ENCODE measurements at places on chromosomes 4 and X. TPM values are rescaled to one million over a fixed set of nuclear protein-coding genes. Genes with fewer than 3 reads are reported as not detected.

GYPE gene
- total RNA-seq: not detected

- no peak overlapping the region for H3K4me3 ChIP-seq
- no peaks in the 10 kb centered on the region for H3K4me1 ChIP-seq
- no peaks in the 10 kb centered on the region for H3K27me3 ChIP-seq
- no peak overlapping the region for H3K27ac ChIP-seq
- DNase-seq: no peak
- H3K36me3 ChIP-seq: no peaks in the 10 kb centered on the region
These were observed 280.3 kb downstream of the ARAP2 start for GRCh38 chr4:35963974-35964515.

DNA sequence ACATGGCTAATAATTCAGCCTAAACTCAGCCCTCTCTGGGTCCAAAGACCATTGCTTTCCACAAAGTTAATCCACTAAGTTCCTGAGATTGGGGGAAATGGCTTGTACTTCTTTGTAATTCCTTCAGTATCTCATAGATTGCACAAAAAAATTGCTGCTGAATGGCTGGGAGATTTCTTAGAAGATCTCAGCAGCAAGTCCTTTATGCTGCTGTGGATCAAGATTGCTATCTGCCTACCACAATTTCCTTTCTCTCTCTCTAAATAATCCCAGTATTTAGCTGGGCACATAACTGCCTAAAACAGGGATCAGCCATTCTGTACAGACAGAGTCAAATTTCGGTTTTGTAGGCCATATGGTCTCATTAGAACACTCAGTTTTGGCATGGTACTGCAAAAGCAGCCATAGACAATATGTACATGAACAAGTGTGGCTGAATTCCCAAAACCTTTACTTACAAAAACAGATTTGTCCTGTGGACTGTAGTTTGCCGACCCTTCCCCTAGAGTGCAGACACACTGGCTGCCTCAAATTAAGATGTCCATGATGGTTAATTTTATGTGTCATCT, 18.5 kb upstream of the HOPX start:
- no peak overlapping the region for H3K4me3 ChIP-seq
- no peak overlapping the region for H3K27ac ChIP-seq
- H3K27me3 ChIP-seq: no peaks in the 10 kb centered on the region
- no peak for DNase-seq
- H3K4me1 ChIP-seq: no peaks in the 10 kb centered on the region

DNA sequence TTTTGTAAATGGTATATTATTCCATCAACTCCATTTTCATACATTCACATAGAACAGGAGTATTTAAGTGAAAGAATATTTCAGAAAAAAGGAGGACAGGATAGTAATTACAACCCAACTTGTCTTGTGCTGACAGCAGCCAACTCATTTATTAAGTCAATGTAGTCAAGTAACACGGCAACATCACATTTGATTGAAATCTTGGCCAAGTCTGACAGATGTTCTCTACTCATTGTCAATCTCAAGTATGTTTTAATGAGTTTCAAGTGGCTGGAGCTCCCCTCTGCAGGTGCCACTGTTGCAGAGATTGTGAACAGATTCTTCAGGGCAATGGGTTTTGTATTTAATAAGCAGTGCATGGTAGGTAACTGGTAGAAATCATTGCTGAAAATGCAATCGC, 332.5 kb downstream of the C4orf33 start:
- no peaks in the 10 kb centered on the region for H3K4me1 ChIP-seq

RAB33A gene
- not detected for total RNA-seq

GRCh38 chr4:79977131-79977840, 95.7 kb downstream of the ANTXR2 start:
- no peak overlapping the region for H3K4me3 ChIP-seq
- no peak overlapping the region for H3K27ac ChIP-seq
- H3K4me1 ChIP-seq: no peaks in the 10 kb centered on the region
- H3K36me3 ChIP-seq: peaks cover 18% of the 10 kb centered on the region

GRCh38 chr4:76499461-76499860, 64.4 kb downstream of the SHROOM3 start:
- H3K36me3 ChIP-seq: no peaks in the 10 kb centered on the region
- H3K27me3 ChIP-seq: no peaks in the 10 kb centered on the region
- H3K27ac ChIP-seq: no peak overlapping the region
- no peaks in the 10 kb centered on the region for H3K4me1 ChIP-seq
- no peak overlapping the region for H3K4me3 ChIP-seq

DNA sequence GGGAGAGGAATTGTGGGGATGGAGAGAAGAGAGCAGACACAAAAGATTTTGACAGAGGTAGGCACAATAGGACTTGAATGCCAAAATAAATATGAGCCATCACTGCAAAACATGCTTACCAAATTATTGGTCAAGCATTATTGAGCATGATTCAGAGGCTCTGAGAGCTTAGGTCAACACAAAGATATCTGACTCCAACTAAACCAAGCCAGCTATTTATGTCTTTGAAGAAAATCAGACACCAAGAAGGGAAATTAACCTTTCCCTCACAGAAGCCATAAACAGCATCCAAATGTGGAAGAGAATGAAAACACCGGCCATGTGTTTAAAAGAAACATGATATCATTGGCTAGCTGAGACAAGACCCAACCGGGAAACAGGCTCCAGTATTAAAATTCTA, 323.2 kb downstream of the RAB28 start:
- DNase-seq: no peak
- H3K4me1 ChIP-seq: no peaks in the 10 kb centered on the region
- no peak overlapping the region for H3K27ac ChIP-seq
- no peaks in the 10 kb centered on the region for H3K36me3 ChIP-seq
- no peak overlapping the region for H3K4me3 ChIP-seq

GRCh38 chr4:112318239-112319142, 21.3 kb downstream of the ALPK1 start:
- H3K27me3 ChIP-seq: no peaks in the 10 kb centered on the region
- DNase-seq: no peak
- no peaks in the 10 kb centered on the region for H3K36me3 ChIP-seq
- H3K4me1 ChIP-seq: no peaks in the 10 kb centered on the region

GRCh38 chr4:140297221-140297570, 76.2 kb upstream of the SCOC start:
- no peaks in the 10 kb centered on the region for H3K36me3 ChIP-seq
- peaks cover 6% of the 10 kb centered on the region for H3K4me1 ChIP-seq
- no peaks in the 10 kb centered on the region for H3K27me3 ChIP-seq
- no peak overlapping the region for H3K4me3 ChIP-seq

DNA sequence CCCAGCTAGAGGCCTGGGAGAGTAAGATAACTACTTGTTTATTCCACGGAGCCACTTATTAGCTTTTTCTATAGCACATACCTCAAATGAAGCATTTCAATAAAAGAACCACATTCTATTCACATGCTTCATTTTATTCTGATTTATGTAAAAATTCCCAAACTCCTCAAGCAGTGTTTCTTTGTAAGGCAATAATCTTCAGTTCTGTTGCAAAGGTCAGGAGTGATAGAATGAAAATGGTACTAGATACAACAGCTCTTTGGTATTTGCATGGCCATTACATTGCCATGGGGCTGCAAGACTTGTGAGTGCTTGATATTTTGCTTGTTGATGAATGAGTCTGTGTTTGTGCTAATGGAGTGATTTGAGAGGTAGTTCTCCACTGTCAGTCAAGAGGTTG, 39.4 kb downstream of the AR start:
- no peaks in the 10 kb centered on the region for H3K27me3 ChIP-seq
- H3K4me3 ChIP-seq: no peak overlapping the region

USP17L24 gene
- total RNA-seq: not detected

DNA sequence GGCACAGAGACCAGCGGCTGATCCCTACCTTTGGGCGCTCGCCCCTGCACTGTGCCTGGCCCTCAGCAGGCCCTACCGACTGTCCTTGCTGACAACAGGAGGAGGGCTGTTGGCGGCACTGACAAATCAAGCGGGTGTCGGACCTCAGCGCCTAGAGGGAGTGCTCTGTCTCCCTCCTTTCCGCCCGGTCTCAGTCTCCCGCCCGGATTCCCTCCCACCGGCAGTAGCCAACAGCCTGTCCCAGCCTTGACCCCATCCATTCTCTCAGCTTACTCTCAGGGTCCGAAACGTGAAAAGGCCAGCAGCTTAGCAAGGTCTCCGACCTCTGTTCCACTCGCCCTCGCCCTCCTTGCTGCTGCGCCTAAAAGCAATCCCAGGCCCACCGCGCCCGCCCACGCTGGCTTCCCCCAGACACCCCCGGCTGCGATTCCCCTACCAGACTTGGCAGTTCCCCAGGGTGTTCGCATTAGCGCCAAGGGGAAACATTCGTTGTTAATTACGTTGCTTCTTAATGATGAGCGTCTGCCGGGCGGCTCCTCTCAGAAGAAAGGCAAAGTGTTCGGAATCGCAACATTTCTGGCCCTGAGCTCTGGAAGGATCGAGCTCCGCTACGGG, 96.2 kb downstream of the SOWAHB start:
- no peaks in the 10 kb centered on the region for H3K27me3 ChIP-seq
- H3K36me3 ChIP-seq: no peaks in the 10 kb centered on the region
- no peak for DNase-seq
- H3K4me1 ChIP-seq: no peaks in the 10 kb centered on the region
- no peak overlapping the region for H3K4me3 ChIP-seq
- H3K27ac ChIP-seq: no peak overlapping the region

- no peaks in the 10 kb centered on the region for H3K4me1 ChIP-seq
- H3K27me3 ChIP-seq: no peaks in the 10 kb centered on the region
- no peak for DNase-seq
- H3K27ac ChIP-seq: peak overlapping the region; percentile 3
These were observed 55.1 kb downstream of the DMD start for GRCh38 chrX:33156152-33156726.

DNA sequence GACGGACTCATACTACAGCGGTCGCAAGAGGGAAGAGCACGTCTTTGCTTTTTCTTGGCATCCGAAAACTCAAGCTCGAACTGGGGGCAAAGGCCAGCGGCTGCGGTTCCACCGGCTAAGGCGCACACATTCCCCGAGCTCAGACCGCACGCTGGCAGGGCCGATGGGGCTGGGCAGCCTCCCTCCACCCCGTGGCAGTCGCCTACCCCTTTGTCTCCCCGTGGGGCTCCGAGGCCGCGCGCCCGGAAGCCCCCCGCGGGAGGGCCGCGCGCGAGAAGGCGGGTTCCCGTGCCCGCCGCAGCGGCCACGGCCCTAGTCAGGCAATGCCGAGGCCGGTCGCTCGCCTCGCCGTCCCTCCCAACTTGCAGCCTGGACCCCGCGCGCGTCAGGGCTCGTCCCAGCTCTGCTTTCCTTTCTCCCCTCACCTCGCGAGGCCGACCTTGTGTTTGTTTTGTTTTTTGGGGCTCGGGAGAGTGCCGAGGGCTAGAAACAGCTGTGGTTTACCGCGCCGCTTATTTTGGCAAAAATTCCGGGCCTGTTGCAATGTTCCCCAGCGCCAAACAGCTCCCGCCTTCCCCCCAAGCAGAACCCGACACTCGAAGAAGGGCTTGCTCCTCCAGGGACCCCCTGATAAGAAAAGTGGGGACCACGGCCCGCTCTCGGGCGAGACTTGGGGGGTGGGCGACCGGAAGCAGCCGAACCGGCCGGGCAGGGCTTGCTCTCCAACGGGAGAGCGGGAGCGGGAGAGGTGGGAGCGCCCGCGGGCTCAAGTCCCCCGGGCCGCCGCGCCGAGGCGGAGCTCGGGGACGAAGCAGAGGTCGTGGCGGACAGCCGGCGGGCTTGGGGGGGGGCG, 561 bp upstream of the N4BP2 start:
- H3K4me3 ChIP-seq: peak overlapping the region; percentile 86
- H3K4me1 ChIP-seq: peaks cover 15% of the 10 kb centered on the region
- H3K36me3 ChIP-seq: no peaks in the 10 kb centered on the region

Measured in psoas muscle (tissue), 8 donors.